ENCODE measurements at places on chromosomes 16 and 17.

DNA sequence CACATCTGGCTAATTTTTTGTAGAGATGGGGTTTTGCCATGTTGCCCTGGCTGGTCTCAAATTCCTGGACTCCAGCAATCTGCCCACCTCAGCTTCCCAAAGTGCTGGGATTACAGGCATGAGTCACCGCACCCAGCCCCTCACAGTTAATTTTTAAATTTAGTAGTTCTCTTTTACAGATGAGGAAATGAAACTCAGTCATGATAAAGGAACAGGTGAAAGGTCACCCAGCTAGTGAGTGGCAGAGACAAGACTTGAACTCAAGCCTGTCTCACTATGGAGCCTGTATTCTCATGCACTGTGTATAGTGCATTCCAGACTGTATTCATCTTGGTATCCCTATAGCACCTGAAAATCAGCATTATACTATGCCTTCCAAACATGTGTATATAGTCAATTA lies 77.1 kb upstream of the WSB1 start:
- DNase-seq = no peak

DNA sequence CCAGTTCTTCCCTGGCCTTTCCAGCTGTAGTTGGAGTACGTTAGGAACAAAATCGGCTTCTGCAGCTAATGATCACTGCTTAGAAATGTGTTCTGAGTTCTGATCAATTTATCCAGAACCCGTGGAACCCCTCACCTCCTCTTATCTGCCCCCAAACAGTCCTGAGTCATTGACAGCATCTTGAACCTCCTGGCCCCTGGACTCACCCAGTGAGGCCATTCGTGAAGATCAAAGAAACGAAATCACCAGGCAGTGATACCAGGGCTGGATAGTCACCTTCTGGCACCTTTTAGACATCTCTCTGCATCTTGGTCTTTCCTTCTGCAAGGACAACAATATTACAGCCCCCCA lies 17.0 kb upstream of the EXOC7 start:
- no peak for DNase-seq

DNA sequence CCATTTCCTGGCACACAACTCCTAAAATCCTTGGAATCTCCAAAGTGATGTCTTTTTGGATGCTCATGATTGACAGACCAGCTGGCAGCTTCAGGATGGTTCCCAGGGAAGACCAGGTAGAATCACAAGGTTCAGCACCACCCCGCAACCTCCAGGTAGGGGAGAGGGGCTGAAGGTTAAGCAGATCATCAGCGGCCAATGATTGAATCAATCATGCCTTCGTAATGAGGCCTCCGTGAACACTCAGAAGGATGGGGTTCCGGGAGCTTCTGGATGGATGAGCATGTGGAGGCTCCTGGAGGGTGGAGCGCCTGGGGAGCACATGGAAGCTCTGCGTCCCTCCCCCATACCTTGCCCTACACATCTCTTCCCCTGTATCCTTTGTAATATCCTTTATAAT lies 185.9 kb downstream of the SEC14L1 start:
- no peak for DNase-seq

DNA sequence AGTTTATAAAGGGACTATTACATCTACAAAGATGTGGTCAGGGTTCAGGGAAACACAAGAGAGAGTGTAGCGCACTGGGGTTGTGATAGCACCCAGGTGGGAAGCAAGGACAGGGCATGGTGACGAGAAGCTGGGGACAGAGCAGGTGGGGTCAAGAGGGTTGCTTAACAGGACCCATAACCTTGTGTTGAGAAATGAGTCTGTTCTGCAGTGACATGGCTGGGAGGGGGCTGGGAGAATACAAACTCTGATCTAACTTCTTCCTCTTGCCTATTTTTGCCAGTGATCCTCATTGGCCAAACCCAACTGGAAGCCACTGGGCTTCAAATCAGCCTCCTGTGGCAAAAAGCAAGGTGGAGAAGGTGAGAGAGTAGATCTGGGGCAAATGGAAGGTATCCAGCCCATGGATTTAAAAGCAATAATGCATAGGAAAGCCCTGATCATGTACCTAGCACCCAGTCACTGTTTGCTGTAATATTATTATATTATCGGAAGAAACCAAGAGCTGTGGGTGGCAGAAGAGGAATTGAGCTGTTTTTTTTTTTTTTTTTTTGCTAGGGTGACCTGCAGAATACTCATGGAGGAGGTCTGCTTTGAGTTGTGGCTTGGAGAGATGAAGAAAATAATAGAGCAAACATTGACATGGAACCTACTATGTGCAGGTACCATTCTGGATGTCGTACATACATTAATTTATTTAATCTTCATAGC lies 76.9 kb upstream of the ZFHX3 start:
- DNase-seq = no peak

DNA sequence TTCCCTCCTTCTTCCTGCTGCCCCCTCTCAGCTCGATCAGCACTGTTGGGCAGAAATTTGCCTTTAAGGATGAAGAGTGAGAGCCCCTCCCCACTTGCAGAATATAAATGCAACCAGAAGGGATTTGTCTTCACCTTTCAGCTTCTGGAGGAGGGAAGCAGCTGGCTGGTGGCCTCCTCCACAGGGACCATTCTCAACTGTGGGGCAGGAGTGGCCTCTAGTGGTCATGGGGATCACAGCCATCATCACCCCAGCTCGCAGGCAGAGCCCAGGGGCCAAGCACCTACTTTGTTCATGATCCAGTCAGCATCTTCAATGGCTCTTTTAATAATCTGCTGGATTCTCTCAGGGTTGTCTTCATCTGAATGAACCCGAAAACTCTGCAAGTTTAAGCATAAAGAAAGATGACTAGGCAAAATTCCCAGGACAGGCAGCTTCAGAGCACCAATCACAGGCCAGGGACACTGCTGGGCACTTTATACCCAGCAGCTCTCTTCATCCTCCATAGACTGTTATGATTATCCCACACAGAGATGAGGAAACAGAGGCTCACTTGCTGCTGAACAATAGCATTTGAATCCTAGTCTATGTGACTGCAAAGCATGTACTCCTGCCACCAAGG lies 13.1 kb downstream of the LYRM9 start:
- no peak for DNase-seq

DNA sequence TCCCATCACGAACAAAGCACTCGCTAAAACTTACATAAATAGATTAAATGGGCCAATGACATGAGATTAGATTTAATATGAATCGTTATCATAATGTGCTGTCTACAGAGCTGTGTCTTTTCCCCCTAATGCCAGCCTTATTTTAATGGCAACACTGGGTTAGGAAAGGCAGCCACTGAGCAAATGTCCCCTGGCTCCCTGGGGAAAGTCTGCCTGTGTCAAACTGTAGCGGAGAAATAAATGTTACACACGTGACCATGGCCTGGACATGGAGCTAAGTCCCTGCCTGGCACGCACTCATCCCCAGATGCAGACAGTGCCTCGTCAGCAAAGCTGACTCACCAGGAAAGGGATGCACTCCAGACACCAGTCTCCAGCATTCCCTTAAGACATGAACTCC lies 61.3 kb upstream of the SDK2 start:
- DNase-seq = no peak

DNA sequence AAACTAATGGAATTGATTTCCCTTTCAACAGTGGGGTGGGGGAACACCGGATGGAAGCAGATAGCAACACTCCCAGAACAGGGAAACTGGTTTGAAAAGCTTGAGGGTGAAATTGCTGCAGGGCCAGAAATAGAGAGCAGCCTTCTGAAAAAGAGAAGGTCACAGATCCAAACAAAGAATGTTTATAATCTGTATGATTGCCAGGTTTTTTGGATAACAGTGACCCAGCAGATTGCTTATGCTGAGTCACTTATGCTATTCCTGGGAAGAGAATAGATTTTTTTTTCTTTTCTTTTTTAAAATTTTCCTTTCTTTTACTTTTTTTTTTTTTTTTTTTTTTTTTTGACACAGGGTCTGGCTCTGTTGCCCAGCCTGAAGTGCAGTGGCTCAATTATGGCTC lies 641.3 kb downstream of the KCNJ2 start:
- DNase-seq = no peak

DNA sequence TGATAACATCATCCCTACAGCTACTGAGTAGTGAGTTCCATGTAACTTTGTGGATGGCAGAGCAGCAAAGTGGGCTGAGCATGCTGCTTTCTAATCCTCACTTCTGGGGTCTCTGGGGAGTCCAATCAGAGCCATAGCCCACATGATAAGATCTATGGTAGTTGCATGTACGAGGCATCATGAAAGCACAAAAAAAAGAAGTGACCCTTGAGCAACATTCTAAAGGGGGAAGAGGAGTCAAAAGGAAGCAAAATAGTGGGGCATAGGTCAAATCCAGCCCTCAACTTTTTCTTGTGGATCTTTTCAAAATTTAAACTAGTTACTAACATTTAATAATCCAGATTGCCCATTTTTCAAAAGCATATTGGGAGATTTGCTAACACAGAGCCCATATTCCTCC lies 208.5 kb upstream of the TOX3 start:
- DNase-seq = no peak

DNA sequence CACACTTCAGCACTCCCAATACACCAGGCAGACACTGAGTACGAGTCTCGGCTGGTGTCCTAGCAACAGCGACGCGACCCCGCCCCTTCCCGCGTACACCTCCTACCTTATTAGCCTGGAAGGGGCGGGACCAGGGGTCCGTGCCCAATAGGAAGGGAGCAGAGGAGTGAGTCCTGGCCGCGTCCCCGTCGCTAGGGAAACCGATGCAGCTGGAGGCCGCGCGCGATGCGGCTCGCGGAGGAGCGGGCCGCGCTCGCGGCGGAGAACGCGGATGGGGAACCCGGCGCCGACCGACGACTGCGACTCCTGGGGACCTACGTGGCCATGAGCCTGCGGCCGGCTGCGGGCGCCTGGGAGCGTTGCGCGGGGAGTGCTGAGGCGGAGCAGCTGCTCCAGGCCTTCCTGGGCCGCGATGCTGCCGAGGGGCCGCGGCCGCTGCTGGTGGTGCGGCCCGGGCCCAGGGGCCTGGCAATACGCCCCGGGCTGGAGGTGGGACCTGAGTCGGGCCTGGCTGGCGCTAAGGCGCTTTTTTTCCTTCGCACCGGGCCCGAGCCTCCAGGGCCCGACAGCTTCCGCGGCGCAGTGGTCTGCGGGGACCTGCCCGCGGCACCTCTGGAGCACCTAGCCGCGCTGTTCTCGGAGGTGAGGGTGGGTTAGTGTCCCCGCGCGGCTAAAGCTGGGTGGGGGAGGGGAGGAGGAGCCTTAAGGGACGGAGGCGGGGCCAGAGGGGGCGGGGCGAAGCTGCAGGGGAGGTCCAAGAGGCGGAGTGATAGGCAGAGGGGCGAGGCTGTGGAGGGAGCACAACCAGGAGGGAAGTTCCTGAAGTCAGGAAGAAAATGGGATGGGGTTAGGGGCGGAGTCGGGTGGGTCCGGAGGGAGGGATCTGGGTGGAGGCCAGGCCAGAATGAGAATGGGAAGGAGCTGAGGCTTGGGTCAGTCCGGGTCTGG lies at the start of gene DNAH9:
Gene DNAH9 (plus strand): TSS at position 197 of the 948 bp plus-strand sequence. CDS start 29 bp downstream, at position 226.
- no peak for DNase-seq

DNA sequence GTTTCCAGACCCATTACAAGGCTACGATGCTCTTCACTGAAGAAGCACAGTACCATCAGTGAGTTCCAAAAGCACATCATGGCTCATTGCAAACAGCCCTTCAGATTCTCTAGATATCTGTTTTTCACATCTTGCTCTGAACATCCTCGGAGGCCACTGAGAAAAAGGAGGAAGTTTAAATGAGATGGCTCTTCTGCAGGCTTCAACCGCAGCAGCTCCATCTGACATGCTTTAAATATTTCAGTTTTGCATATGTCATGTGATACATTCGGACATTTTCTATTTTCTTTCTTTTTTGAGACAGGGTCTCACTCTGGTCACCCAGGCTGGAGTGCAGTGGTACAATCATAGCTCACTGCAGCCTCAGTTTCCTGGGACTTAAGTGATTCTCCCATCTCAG lies 396.8 kb downstream of the NPIPA8 start:
- no peak for DNase-seq

DNA sequence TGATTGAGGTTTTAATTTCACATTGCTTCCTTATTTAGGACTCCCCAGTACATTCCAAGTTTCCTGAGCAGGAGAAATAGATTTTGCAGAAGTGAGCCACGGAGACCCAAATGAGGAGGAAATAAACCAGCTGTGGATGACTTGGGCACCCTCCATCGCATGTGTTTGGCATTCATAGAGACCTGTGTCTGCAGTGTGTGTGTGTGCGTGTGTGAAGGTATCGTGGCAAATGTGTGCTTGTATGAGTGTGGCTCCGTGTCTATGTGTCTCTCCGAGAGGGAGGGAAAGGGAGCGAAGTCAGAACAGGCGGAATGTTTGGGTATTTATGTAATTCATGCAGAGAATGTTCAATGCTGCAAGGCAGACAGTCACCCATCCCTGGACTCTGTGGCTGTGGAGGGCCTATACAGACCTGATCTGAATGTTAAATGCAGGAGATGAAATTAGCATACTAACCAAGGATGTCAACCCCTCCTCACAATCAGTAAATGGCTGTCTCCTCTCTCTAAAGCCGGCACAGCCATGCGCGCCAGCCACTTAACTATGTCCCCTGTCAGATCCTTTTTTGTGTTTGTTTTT lies 186.0 kb upstream of the ZFHX3 start:
- DNase-seq = no peak

DNA sequence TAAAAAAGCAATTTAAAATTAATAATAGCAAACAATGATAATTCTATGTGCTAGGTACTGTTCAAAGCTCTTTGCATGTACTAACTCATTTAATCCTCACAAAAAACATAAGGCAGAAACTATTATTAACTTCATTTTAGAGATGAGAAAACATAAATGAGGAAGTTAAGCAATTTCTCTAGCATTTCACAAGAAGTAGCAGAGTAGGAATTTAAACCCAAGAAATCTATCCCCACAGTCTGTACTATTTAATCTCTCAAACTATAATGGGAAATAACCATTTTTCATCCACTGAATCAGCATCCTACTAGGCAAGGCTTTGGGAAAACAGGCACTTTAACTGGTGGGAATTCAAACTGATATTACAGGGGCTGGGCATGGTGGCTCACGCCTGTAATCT lies 42.2 kb upstream of the INTS2 start:
- DNase-seq = no peak

DNA sequence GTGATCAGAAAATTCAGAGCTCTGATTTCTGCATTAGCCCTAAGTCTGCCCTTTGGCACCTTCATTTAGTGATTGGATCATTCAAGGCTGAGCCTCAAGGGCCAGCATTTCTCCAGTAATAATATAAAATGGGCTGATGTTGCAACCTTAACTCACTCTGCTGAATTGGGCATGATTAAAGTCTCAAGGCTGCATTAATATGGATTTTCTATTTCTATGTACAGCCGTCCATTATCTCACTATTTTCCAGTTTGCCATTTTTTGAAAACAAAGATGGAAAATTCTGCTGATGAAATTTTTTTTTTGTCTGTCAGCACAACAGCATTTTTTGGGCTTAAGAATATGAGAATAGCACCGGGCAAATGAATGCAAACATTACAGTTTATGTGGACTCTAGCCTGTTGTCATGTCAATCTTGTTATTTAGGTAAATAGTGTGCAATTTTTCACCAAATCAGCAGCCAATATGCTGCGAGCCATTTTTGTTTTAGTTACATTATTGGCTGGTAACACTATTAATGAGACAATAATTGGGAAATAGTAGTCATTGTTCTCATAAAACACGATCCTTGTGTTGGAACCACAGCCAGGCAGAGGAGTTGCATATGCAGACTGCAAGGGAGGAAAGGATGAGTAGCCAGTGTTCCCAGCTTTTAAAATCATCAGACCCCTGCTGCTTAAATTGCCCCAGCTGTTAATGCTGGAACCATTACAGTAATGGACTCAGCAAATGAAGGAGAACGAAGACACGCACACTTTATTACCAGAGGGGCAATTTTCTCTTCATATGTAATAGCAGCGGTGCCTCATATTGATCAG lies 10.5 kb downstream of the FTO start:
- no peak for DNase-seq

- DNase-seq = no peak
These were observed 4.7 kb upstream of the CHD3 start for GRCh38 chr17:7883781-7884386.

Measured in stimulated activated CD8-positive, alpha-beta memory T cell treated with anti-CD3 and anti-CD28 coated beads, Interleukin-4, amount 100 ng/mL, for 4 hours (primary cell).